ENCODE measurements at places on chromosomes 12 and 14.

- DNase-seq: no peak
These were observed 49.2 kb upstream of the ERGIC2 start for GRCh38 chr12:29429999-29430715.

GRCh38 chr14:84340938-84341337 lies 1189.0 kb upstream of the FLRT2 start:
- DNase-seq: no peak

GRCh38 chr12:44477331-44477980 lies 398.7 kb downstream of the NELL2 start:
- DNase-seq: no peak

DNA sequence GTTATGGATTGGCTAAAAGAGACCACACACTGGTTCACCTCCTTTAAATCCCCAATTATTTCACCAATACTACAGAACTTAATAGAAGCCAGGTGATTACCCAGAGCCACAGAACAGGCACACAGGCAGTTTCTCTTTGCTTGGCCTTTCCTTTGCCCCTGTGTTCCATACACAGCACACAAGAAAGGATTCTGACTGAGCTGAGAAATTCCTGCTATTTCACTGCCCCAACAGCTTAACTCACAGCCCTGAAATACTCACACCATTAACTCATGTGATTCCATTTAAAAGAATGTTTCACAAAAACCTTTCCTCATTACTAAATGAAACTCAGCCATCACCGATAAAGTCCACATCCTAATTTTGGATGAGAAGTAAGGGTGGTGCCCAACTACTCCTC lies 133.6 kb downstream of the MED13L start:
- DNase-seq: no peak

DNA sequence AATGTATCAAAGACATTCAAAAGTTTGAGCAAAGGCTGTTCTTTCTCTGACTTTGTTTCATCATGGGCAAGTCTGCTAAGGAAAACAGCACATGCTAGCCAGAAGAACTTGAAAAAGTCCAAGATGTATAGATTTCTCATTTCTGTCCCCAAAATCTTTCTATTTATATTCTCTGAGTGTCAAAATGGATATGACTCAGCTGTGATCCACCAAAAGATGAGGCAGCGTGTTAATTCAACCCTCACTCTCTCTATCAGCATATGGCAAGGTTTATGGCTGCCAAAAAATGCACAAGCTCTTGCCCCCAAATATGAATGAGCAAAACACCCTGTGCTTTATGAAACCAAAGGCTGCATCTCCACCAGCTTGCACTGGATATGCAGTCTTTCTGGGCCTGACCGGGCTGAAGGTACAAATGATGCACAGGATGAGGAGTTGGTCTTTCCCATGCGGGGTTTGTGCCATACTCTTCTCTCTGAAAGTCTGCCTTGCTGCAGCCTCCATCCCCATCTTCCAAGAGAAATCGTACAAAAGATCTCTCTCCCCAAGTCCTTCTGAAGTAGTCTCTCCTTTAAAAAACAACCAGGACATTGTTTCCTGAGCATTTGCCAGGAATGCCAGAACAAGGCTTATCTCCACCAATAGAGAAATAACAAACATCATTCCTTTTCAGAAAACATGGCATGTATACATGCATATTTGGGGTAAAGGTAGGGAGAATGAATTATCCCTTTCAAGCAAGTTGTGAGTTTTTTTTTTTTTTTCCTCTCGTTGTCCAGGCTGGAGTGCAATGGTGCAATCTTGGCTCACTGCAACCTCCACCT lies 203.4 kb downstream of the TMX1 start:
- no peak for DNase-seq

DNA sequence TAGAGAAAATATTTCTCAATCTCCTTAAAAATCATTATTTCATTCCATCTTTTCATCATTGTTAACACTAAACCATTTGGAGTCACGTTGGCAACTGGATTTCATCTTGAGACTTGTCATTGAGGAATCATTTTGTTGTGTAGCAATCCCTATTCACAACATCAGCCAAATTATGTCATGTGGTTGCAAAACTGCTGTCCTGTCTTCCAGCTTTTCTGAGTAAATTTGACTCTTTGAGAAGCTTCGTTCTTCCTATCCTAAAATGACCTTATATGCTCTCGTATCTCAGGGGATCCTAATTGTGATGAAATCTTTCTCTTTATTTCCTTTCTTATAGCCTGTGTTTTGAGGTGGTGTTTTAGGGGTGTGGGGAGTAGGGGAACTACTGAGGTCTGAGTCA lies 30.6 kb upstream of the KICS2 start:
- DNase-seq: no peak
